Tibial nerve (tissue), 4 donors: ENCODE measurements at places on chromosomes 6 and 20. TPM values are rescaled to one million over a fixed set of nuclear protein-coding genes. Genes with fewer than 3 reads are reported as not detected.

The LY6G6F gene
- not detected for total RNA-seq

The SPATA25 gene
- total RNA-seq: 2.6 TPM

The OR2J3 gene
- total RNA-seq: not detected

The METTL24 gene
- total RNA-seq: 0.87 TPM

- no peaks in the 10 kb centered on the region for H3K27me3 ChIP-seq
- H3K4me3 ChIP-seq: no peak overlapping the region
- no peak overlapping the region for H3K27ac ChIP-seq
- H3K36me3 ChIP-seq: no peaks in the 10 kb centered on the region
- no peaks in the 10 kb centered on the region for H3K4me1 ChIP-seq
- no peak for DNase-seq
Measured at GRCh38 chr20:31770243-31770642, 31.2 kb downstream of the TPX2 start.

DNA sequence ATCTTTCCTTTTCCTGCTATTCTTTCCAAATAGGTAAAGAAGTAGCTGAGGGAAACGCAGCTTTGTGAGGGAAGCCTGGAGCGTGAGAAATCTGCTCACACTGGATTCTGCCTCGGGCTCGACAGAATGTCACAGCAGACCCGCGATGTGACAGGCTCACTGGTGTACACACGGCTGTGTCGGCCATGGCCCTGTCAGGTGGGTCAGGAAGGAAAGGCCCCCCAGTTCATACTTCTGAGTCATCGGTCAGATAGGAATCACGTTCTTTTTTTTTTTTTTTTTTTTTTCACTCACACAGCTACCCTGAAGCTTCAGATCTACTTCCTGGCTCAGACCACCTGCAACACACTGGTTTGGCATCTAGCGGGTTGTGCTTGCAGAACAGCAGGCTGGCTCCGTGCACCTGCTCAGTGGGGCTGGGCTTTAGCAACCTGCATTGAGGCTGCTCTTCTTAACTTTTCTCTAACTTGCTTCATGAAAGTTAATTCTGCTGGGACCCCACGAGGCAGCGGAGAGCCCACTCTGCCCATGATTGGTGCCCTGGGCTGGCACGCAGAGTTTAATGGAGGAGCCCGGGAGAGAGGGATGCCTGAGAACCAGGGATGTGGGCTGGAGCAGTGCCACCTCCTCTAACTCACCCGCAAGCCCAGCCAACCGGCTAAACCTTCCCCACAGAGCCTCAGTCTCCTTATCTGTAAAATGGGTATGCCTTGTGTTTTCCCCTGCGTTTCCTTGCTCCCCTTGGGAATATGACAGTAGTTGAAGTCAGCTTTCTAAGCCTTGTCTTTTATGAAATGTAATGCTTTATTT, 61.5 kb upstream of the FNDC1 start:
- no peaks in the 10 kb centered on the region for H3K27me3 ChIP-seq
- H3K4me3 ChIP-seq: no peak overlapping the region
- no peak for DNase-seq

- H3K36me3 ChIP-seq: peaks cover 3% of the 10 kb centered on the region
- no peaks in the 10 kb centered on the region for H3K4me1 ChIP-seq
- no peak for DNase-seq
- no peak overlapping the region for H3K27ac ChIP-seq
Measured at GRCh38 chr6:116586738-116587137, 15.4 kb downstream of the RWDD1 start.

DNA sequence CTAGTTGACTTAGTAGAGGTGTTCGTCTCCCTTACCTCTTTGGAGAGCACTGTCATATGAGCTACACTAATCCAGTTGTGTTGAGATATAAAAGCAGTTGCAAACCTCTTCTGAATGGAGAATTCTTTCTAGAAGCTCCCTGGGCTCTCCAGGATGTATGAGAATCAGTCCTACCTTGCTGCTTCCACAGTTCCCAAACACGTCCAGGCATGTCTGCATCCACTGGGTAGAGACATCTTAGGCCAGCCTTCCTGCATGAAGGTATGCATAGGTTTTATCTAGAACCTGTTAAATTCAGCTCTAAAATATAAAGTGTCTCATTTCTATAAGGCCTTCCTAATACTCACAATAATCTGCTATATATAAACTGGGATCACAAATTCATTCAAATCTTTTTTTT, 297.7 kb downstream of the CDC5L start:
- no peaks in the 10 kb centered on the region for H3K36me3 ChIP-seq
- H3K4me3 ChIP-seq: no peak overlapping the region
- H3K27ac ChIP-seq: no peak overlapping the region
- H3K27me3 ChIP-seq: no peaks in the 10 kb centered on the region
- no peaks in the 10 kb centered on the region for H3K4me1 ChIP-seq

GRCh38 chr20:50191544-50192363, 1.1 kb downstream of the CEBPB start:
- no peak for DNase-seq
- peak overlapping the region; percentile 100 for H3K27ac ChIP-seq
- no peaks in the 10 kb centered on the region for H3K27me3 ChIP-seq
- H3K36me3 ChIP-seq: peaks cover 2% of the 10 kb centered on the region
- H3K4me1 ChIP-seq: no peaks in the 10 kb centered on the region
- H3K4me3 ChIP-seq: peak overlapping the region; percentile 97

DNA sequence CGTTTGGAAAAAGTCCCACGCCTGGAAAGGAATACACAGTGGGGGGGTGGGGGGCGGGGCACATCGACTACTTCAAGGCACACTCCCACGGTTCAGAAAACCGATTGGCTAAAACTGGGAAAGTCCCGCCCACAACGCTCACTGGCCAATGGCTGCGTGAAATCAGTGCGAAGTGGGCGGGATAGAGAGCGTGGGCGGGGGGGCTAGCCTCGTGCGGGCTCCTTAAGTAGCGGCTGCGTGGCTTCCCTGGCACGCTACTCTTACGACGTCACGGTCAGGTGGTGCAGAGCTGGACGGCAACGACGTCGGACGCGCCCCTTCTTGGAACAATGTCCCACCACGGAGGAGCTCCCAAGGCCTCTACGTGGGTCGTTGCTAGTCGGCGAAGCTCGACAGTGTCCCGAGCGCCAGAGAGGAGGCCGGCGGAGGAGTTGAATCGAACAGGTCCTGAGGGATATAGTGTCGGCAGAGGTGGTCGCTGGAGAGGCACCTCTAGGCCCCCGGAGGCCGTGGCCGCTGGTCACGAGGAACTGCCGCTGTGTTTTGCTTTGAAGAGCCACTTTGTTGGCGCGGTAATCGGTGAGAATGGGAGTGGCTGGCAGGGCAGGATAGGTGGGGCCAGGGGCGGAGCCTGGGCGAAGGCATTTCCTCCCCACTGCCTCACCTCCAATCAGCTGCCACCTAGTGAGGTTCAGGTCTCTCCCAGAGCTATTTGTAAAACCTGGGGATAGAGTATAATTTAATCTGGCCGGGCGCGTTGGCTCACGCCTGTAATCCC, at the start of gene DDX43:
DDX43 (plus strand) TSS at position 252 of the 778 bp plus-strand sequence; CDS start at position 330, 78 bp downstream.
- H3K4me1 ChIP-seq: no peaks in the 10 kb centered on the region
- no peak within 1 kb of the TSS for H3K27ac ChIP-seq
- H3K36me3 ChIP-seq: no peaks in the 10 kb centered on the region
- no peaks in the 10 kb centered on the region for H3K27me3 ChIP-seq
